RPMI8226 (cell line): ENCODE measurements at places on chromosomes 11 and 22.

- no peak for DNase-seq
These were observed 1.7 kb upstream of the CHID1 start for GRCh38 chr11:912266-912665.

- no peak for DNase-seq
These were observed 4.0 kb downstream of the ARL14EP start for GRCh38 chr11:30326906-30327305.

DNA sequence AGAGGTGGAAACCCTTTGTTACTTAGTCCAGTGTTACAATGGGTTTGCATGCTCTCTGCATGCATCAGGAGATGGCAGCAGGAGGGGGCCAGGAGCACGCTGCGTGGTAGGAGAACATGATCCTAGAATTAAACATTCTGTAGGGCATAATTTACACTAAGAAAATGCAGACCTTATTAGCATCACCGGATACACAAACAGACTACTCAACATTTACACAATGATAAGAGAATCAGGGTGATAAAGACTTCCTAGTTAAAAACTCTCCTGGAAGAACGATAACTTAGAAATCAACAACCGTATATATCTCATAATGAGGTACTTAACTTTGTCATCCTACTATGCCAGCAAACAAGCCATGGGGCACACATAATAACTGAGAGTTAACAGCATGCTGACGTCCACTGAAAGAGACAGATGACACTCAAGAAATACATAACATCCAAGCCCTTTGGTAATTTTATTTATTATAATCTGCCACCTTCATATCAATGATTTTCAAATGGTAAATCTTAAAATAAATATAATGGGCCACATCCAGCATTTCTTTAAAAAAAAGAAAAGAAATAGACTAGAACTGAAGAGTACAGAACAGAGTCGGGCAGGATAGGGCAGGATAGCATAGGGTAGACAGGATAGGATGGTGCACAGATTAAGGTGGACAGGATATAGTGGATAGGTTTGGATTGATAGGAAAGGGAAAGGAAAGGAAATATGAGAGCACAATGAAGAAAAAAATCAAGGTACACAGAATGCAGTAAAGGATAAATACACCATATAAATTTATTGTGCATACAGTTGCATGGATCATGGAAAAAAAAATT is 27.5 kb downstream of the CADM1 start:
- DNase-seq, result no peak

DNA sequence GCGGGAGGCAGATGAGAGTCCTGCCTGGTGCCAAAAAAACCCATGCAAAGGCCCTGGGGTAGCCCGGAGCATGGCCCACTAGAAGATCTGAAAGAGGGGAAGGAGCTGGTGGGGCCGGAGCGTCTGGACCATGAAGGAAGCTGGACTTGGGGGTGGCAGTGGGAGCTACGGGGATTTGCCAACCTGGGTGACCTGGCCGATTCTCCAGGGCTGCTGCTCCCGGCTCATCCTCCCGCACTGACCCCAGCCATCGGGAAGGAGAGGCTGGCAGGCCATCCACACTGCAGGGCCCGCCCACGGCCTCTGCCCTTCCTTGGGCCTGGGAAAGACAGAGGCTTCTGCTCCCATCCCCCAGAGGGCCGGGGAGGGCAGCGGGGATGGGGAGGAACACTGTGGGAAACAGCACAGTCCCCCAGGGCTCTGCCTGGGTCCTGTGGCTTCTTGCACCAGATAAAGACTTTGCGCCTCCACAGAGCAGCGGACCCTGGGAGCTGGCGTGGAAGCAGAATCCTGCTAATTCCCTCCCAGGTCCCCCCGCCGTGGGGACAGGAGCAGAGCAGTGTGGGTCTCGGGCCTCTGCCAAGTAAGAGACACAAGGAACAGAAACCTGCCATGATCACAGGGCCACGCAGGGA is 87.1 kb upstream of the LINC01488 start:
- DNase-seq, result no peak

DNA sequence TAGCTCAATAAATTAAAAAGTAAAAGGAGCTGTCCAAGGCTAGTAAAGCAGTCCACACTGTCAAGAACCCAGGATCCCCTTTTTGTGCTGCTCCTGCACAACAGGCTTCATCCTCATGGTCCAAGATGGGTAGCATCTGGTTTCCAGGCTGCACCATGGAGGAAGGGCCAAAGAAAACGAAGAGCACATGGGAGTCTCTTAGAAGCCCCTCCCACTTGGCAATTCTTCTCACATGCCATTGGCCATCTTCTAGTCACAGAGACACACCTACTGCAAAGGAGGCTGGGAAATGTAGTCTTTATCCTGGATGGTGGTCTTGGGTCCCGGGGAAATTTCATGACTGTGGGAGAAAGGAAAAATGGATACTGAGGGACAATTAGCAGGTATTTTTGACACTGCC is 37.8 kb downstream of the PRR5L start:
- DNase-seq, result peak; percentile 21

DNA sequence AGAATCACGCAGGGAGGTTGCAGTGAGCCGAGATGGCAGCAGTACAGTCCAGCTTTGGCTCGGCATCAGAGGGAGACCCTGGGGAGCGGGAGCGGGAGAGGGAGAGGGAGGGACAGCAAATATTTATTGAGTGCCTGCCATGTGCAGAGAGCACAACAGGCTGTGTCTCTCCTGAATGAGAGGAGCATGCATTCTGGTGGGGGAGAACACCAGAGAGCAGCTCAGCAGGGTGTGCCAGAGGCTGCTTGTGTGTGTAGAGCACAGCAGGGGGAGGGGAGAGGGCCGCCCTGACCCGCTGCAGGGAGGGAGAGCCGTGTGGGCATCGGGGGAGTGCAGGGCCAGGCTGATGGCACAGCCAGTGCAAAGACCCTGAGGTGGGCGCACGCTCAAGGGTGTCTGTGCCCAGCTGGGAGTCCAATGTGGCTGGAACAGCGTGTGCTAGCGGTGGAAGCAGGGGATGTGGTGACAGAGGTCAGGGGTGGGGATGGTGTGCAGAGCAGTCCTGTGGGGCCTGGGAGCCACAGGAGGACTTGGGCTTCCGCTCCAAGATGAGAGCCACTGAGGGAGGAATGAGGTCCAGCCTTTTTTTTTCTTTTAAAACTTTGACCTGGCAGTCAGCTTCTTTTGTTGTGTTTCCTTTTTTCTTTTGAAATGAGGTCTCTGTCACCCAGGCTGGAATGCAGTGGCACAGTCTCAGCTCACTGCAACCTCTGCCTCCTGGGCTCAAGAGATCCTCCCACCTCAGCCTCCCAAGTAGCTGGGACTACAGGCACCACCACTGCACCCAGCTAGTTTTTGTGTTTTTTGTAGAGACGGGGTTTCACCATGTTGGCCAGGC is 12.0 kb downstream of the PPIL2 start:
- no peak for DNase-seq

GRCh38 chr11:17277024-17277584 is 565 bp downstream of the NUCB2 start:
- peak; percentile 38 for DNase-seq

- DNase-seq, result peak; percentile 69
These were observed 26.1 kb upstream of the EED start for GRCh38 chr11:86218125-86219084.

- DNase-seq, result no peak
These were observed 26.1 kb downstream of the IRAG1 start for GRCh38 chr11:10667521-10667885.

- no peak for DNase-seq
These were observed 26.2 kb upstream of the GUCY1A2 start for GRCh38 chr11:107044503-107044902.

- no peak for DNase-seq
These were observed 8.0 kb downstream of the CSNK2A3 start for GRCh38 chr11:11345099-11345498.

DNA sequence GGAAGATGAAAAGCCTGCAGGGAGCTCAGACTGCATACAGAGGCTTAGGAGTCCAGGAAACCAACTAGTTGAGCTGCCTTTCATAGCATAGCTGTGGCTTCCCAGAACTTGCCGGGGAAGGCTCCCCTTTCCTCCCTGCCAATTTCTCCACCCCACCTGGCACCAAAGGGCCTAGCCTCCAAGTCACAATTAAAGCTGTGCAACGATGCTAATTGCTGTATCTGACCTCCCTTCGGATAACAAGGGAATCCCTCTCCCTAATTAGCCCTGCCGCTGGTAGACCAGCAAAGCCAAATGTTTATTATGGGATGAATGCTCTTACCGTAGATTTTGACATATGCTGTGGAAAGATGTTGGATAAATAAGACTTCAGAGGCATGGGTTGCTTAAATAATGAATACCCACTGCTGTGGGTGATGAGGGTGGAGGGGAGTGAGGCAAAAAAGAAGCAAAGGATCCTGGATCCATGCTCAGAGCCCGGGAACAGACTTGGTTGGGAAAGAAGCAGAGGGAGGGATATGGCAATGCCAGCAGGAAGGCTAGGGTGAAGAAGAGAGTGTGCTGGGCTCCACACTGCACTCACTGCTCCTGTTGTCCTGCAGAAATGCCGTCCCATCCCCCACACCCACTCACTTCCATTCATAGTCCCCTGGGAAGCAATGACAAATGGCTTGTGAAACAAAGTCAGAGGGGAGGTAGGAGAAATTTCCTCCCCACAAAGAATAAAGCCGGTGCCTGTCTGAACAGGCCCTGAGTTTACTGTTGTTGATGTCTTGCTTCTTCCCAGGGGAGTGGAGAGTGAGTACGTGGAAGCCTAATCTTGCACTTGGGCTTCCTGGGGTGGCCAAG is 608.1 kb upstream of the CADM1 start:
- DNase-seq, result no peak

- DNase-seq, result no peak
These were observed 145.8 kb upstream of the ARHGAP20 start for GRCh38 chr11:110857892-110858546.

DNA sequence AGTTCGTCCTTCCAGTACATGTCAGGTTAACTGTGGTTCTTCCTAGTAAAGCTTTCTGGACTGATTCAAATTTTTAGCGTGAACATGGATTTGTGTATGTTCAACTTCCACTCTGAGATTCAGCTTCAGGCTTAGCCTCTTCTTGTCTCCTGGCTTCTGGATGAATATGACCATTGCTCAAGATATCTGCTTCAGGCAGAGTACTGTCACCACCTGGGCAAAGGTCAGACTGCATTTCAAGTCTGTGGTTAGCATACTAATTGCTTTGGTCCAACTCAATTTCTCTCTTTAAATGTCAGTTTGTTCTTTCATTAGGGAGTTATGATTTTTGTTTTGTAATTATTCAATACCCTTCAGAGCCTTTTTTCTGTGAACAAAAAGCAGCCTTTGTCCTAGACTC is 440.0 kb downstream of the NELL1 start:
- no peak for DNase-seq

GRCh38 chr11:63853476-63853875 is 14.6 kb downstream of the MARK2 start:
- no peak for DNase-seq

DNA sequence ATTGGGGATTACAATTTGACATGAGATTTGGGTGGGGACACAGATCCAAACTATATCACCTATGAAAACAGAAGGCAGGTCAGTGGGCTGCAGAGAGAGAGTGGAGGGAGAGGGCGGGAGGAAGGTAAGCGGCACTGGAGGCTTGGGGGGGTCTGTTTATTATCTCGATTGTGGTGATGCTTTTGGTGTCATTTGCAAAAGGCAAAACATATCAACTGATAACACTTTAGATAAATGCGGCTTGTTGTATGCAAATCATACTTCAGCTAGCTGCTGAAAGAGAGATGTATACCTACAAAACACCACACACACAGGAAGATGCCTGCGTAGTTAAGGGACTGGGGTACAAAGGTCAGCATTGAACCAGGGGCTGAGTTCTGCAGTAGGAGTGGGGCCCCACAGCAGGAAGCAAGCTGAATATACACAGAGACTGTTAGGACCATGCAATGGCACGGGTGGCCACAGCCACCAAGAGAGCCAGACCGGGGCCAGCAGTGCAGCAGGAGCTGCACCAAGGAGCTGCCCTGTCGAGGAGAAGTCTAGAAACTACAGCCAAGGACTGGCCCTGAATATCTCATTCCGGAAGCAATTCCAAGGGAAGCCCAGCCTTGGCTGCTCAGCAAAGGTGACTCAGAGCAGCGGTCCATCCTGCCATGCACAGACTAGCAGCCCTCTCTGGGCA is 23.8 kb upstream of the TOLLIP start:
- no peak for DNase-seq

GRCh38 chr11:60914633-60915247 is 782 bp downstream of the TMEM109 start:
- DNase-seq, result peak; percentile 53

- DNase-seq, result no peak
These were observed 63.0 kb downstream of the PTPRJ start for GRCh38 chr11:48043111-48043990.

DNA sequence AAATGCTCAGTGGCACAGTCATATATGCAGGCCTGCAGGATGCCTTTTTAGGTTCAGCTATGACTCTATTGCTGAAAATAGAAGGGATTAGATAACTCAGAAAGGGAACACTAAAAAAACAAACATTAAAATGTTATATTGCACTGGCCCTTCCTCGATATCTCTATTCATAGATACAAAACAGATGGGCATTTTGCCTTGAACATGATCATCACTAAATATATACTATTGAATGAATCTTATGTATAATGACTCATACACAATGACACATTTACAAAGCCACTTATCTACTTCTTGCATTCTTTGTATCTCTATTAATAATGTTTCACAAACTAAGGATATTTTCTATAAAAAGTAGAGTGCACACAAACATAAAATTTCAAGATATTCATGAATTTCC is 2352.8 kb upstream of the RAG2 start:
- DNase-seq, result no peak

DNA sequence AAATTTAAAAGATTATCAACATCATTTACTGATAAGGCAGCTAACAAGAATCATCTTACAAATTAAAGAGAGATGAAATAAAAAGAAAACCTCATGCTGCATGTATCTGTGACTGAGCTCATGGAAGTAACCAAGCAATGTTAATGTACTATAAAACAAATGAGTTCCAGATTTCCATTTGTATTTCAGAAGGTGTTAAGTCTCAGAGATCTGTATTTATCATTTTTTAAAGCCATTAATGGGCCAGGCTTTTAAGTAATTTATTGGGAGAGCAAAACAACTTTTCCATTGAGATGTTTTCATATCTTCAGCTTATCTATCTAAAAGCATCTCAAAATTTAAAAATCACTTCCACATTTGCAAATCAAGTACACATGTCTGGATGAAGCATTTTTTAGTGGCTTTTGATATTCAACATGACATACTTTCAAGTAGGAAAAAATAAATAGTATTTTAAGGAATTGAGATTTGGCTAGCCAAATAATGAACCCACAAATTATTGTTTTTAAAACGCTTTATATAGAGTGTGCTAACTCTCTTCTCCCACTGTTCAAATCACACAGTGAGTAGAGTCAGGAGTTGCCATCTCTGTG is 17.9 kb upstream of the BBOX1 start:
- DNase-seq, result no peak

DNA sequence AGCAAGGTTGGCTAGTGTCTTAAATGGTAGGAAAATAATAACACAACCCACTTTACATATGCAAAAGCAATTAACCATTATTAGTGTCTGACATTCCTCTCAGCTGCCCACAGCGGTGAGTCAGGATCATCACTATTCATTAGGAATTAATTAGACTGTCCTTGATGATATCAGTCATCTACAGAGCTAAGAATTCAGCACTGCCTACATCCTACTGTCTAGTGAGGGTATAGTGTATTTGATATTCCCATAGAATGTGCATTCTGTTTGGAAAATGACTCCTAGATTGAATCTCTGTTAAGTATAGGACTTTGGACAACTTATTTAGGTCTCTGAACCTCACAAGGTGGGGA is 82.2 kb downstream of the TEAD1 start:
- no peak for DNase-seq
